Fibroblast of pulmonary artery (primary cell): ENCODE measurements at places on chromosomes 13 and 19.

GRCh38 chr13:110245416-110245899 lies 61.5 kb downstream of the COL4A1 start:
- DNase-seq, result peak; percentile 69

GRCh38 chr19:2977001-2977745 lies at the start of gene TLE6:
Gene TLE6, plus strand, starts transcription at chr19:2977564. Its CDS starts 670 bp downstream, at chr19:2978234.
- DNase-seq, result peak; percentile 94

- DNase-seq, result peak; percentile 34
These were observed 697 bp downstream of the FCGRT start for GRCh38 chr19:49512970-49513745.

GRCh38 chr19:48613852-48614435 lies 932 bp downstream of the FAM83E start:
- DNase-seq, result no peak

DNA sequence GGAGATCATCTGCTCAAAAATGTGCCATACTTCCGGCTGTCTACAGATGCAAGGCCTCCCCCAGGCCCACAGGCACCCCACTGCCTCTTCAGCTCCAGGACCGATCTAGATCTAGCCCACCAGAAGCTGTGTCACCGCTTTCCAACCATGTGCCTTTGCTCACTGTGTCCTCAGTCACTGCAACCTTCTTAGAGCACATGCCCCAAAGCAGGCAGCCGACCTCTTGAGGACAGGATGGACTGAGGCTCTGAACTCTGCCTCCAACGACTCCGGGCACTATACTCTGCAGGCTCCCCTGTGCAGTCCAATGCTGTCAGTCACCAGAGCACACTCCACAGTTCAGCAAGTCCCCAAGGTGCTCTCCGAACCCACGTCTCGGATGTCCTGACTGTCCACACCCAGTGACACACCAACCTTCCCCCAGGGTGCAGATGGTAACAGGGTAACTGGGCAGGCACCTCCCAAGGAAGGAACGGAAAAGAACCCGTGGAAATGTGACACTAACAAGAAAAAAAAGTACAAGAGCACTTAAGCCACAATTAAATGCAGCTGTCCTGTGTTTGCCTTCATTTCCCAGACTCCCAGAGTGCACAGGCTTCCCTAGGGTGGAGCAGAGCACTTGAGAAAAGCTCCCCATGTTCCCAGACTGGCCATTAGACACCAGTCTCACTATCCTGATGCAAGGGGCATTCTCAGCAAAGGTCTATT lies 4.8 kb downstream of the STK24 start:
- DNase-seq, result no peak

- peak; percentile 46 for DNase-seq
These were observed 1.1 kb downstream of the WTIP start for GRCh38 chr19:34482380-34483250.

- no peak for DNase-seq
These were observed 322.3 kb downstream of the OXGR1 start for GRCh38 chr13:96672016-96672415.

GRCh38 chr13:25457566-25457965 lies 85.8 kb downstream of the ATP8A2 start:
- no peak for DNase-seq

DNA sequence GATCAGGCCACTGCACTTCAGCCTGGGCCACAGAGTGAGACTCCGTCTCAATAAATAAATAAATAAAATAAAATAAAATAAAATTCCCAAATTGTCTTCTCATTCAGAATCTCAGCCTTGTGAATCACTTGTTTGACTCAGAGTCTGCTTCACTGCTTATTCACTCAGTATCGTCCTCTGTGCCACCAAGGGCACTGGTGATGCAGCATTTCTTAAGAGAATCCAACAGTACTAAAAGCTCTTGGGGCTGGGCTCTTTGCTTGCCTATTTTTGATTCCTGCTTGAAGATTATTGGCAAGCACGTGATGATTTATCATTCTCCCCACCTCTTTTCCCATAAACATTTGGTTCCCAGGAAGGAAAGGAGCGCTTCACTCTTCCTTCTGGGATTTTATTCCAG lies 54.8 kb upstream of the HMGB1 start:
- peak; percentile 22 for DNase-seq
